ENCODE measurements at places on chromosomes 1 and 21.

GRCh38 chr1:56396581-56396980, 182.8 kb downstream of the PLPP3 start:
- peak; percentile 22 for DNase-seq

GRCh38 chr1:19710825-19711611, 46.3 kb downstream of the HTR6 start:
- no peak for DNase-seq

GRCh38 chr21:17451364-17451891, 61.4 kb upstream of the CXADR start:
- DNase-seq = no peak

DNA sequence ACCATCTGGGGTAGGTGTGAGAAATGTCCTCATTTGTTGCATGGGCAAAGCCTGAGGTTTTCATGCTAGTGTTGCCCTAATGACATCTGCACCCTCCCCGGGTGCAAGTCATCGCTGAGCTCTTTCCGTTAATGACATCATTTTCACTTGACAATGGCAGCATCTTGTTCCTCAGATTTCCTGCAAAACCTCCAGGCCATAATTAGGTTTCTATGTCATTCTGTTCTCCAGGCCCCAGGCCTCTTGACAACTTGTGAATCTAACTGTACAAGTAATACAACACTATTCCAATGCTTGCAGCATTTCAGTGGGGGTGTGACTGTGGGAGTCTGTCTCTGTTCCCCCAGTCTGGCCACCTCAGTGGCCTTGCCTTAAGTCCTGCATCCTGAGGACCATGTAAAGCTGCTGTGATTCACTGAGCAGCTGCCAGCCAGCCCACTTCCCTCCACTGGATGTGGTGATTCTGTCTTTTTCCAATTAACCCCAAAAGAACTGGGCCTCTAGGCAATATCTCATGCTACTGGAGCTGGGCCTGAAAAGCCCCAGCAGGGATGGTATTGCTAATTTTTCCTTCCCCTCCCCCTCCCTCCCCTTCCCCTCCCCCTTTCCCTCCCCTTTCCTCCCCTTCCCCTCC, 22.8 kb downstream of the RAB7B start:
- DNase-seq = no peak

- peak; percentile 0 for DNase-seq
These were observed 18.3 kb upstream of the RNU1-4 start for GRCh38 chr1:16721871-16722641.

- no peak for DNase-seq
These were observed 17.4 kb upstream of the RNF223 start for GRCh38 chr1:1091344-1092148.

All from thyroid gland (tissue), 4 donors.